ENCODE measurements at places on chromosomes 13 and 19.
A peak's percentile ranks its signal among the peaks of the same experiment; 100 is the strongest.

- DNase-seq = no peak
Observed at GRCh38 chr19:55554302-55554701, 9.0 kb upstream of the SBK3 start.

- DNase-seq = no peak
Observed at GRCh38 chr13:26485288-26485687, 72.2 kb upstream of the WASF3 start.

DNA sequence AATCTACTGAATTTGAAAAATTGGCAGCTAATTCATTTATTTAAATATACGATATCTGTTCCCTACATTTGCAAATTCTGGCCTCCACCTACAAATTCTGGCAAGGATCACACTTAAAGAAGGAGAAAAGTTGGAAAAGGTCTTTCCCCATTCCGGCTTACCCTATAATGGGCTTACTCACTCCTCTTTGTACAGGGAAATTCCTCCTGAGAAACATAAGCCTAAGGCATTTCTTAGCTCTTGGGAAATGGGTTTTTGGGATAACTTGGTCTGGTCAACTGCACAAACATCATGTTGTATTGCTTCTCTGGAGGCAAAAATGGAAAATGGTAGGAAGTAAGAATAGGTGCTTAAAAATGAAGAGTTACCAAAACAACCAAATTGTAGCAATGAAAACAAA lies 25.5 kb downstream of the KCTD12 start:
- DNase-seq = no peak

GRCh38 chr19:11141937-11142527 lies 13.6 kb downstream of the SPC24 start:
- DNase-seq = no peak

- peak; percentile 28 for DNase-seq
Observed at GRCh38 chr19:661427-662196, 1.4 kb downstream of the RNF126 start.

DNA sequence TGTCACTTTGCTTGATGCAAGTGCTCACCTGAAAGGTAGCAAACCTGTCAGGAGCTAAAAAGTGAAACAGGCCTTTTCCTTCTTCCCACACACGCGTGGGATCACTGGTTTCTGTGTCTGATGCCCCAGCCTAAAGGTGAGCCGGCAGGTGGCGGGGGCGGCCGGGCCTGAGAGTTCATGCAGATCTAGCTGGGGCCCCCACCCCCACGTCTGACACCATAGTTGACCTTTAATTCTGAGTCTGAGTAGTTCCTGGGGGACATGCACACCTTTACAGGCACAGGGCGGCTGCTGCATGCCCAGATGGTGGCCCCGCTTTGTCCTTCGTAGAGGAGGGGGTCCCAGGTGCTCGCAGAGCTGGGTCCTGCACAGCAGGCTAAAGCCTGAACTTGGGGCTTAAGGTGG lies 345.3 kb downstream of the TEX29 start:
- DNase-seq = no peak

DNA sequence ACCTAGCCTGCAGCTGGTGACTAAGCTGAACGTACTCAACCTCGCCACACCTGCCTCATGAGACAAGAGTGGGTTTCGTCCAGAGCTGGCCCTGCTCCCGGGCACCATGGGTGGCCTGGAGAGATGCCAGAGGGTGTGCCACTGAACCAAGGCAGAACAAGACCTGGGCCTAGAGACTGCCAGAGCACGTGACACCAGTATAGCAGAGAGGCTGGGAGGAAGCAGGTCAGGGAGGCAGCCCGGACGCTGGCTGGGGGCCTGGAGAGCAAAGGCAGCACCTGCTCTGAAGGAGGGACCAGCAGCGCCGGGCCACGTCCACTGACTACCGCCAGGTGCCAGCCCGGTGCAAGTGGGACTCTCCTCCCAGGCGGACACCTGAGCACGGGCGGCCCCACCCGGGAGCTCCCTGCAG lies 7.3 kb upstream of the C13orf46 start:
- DNase-seq = no peak

GRCh38 chr19:44686896-44687295 lies 12.1 kb upstream of the CEACAM16 start:
- DNase-seq = no peak

GRCh38 chr13:41222259-41222852 lies 28.0 kb upstream of the KBTBD7 start:
- peak; percentile 2 for DNase-seq

GRCh38 chr13:37495046-37495445 lies 103.5 kb downstream of the POSTN start:
- no peak for DNase-seq

GRCh38 chr19:23311551-23311950 lies 61.4 kb upstream of the ZNF724 start:
- no peak for DNase-seq

GRCh38 chr19:51724543-51724942 lies 752 bp upstream of the HAS1 start:
- no peak for DNase-seq

DNA sequence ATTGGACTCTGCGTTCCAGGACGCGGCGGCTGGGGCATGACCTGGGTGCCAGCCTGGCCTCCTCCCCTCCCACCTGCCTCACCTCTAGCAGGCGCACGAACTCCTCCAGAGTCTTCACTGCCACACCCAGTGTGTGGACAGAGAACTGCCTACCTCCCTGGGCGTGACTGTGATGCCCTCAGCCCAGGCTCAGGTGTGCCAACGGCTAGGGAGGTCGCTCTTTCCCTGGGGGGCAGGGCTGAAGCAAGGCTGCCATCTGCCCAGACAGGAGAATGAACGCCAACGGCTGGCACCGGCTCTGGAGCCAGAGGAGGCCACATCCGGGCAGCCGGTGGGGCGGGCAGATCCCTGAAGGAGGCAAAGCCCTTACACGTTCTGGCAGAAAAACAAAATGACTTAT lies 11.3 kb downstream of the NANOS3 start:
- no peak for DNase-seq

DNA sequence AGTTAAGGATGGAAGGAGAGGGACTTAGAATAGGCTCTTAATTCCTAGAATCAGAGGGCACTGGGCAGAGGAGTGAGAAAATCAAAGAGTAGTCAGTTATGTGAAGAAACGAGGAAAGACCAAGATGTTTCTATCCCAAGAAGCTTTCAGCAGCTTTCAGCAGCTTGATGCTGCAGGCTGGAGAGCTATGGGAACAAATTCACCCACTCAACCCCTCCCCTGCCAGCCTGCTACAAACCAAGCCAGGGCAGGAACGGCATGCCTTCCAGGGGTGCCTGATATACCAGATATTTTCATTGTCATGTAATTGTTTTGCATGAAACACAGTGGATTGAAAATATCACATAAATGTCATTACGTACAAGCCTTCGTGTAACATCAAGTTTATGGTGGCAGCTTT lies 262.2 kb downstream of the FGF14 start:
- DNase-seq = no peak

GRCh38 chr13:107121793-107122192 lies 553.9 kb upstream of the ARGLU1 start:
- DNase-seq = no peak
